ENCODE measurements at places on chromosomes 5 and 9. TPM values are rescaled to one million over a fixed set of nuclear protein-coding genes. Genes with fewer than 3 reads are reported as not detected.

Gene CCL27
- not detected for total RNA-seq

Gene MAPK9
- 38.6 TPM for total RNA-seq

Gene CCDC187
- total RNA-seq, result 0.04 TPM

Gene LCP2
- not detected for total RNA-seq

Gene RAD1
- 34.6 TPM for total RNA-seq

Gene RAB3C
- total RNA-seq, result not detected

Gene CCDC192
- not detected for total RNA-seq

Gene WNT8A
- not detected for total RNA-seq

Gene LCN15
- 0.26 TPM for total RNA-seq

Gene PPP3R2
- not detected for total RNA-seq

Gene CD180
- total RNA-seq, result not detected

Gene FNBP1
- 11.6 TPM for total RNA-seq

Gene MUSK
- not detected for total RNA-seq

Gene GFPT2
- 62.8 TPM for total RNA-seq

Gene PCDHB7
- total RNA-seq, result not detected

Gene HK3
- total RNA-seq, result not detected

Measured in A549 treated with ZK216348 at 1 μM for 4 hours (cell line).